ENCODE measurements at places on chromosomes 7 and 10. TPM values are rescaled to one million over a fixed set of nuclear protein-coding genes. Genes with fewer than 3 reads are reported as not detected.

GRCh38 chr10:118629211-118629610 is 33.8 kb upstream of the PRLHR start:
- no peak for DNase-seq

DNA sequence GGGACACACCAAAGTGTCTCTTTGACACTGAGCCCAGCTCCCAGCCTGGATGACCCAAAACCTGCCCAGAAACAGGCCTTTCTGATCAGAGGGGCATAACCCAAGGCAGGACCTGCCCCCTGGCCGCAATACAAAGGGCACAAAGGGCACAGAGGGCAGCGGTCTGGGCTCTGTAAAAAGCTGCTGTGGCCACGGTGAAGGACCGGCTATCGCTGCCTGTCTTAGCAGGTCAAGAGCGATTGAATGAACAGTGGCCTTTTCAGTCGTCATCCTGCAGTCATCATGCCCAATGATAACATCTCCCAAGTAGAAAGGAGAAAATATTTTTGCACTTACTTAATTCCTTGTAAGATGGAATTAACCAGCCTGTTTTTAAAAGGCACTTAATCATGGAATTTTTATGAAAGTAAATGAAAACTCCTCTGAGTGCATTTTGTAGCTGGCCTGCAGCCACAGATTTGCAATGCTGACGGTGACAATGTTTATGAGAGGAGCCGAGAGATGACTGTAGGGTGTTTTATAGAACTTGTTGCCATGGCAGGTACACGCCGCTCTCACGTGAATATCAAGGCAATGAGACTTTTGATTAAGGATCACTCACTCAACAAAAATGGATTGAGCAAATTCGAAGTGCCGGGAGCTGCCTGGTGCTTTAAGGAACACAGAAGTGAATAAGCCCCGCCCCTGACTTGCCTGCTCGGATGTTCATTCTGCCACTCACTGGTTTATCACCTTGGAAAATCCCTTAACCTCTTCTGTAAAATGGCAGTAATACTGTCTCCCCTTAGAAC is 47.3 kb upstream of the BHLHA15 start:
- DNase-seq, result no peak

GRCh38 chr7:95245828-95246500 is 78.4 kb downstream of the PON1 start:
- DNase-seq, result no peak

The UPK3BL1 gene
- 14.5 TPM for total RNA-seq

GRCh38 chr10:25661632-25662031 is 272.4 kb upstream of the MYO3A start:
- no peak for DNase-seq

All from left ventricle myocardium inferior (tissue), 1 donor.